Kidney (tissue), 22 donors: ENCODE measurements at places on chromosomes 7 and 10. TPM values are rescaled to one million over a fixed set of nuclear protein-coding genes. Genes with fewer than 3 reads are reported as not detected.

DNA sequence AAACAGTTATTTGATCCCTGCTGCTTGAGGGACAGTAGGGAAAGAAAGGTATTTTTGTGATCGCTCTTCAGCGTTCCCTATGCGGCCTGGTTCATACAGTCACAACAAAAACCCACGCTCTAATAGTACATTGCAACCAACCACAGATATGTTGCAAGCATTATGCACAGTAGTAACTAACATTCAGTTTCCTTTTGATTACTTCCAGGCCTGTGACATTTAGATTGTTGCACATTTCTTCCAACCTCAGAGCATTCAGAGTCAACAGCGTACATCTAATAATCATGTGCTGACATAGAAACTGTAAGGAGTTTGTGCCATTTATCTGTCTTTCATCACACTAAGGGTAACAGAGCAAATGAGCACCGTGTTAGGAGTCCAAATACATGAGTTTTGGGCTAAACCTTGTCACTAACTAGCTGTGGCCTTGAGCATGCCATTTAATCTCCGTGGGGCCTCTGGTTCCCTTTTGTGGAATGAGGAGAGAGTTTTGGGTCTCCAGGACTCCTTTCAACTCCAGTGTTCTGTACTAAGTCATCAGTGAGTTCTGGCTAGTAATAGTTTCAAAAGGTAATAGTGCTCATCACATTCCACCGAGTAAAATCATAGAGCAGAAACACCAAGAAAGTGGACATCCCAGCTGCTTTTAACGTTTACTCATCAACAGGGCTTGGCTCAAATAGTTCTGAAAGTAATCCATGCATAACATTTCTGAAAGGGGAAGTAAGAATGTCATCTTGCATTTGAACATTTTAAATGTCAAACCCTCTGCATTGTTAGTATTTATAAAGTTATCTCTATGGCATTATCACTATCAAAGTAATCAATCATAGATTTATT lies 99.0 kb upstream of the FZD1 start:
- no peak for DNase-seq

GRCh38 chr7:8434290-8435002 lies 1.0 kb downstream of the NXPH1 start:
- no peak for DNase-seq

- DNase-seq, result no peak
Measured at GRCh38 chr7:116322541-116322940, 112.2 kb downstream of the TES start.

GRCh38 chr7:18535810-18536415 lies 40.4 kb downstream of the HDAC9 start:
- DNase-seq, result no peak

DNA sequence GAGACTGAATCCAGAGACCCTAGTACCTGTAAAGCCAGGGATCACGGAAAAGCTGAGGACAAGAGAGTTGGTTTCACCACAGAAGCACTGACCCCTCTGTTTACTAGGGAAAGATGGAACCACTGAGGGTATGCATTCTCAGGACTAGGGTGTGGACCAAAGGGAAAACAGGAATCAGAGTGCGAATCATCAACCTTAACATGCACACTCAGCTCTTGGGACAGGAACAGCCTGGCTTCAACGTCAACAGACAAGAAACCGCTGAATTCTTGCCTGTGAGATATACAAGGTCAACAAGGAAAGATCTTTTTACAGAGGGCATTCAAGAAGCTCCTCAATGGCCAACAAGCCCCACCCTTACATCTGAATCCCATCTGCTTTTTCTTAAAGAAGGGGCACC lies 14.9 kb downstream of the TNRC18 start:
- no peak for DNase-seq

DNA sequence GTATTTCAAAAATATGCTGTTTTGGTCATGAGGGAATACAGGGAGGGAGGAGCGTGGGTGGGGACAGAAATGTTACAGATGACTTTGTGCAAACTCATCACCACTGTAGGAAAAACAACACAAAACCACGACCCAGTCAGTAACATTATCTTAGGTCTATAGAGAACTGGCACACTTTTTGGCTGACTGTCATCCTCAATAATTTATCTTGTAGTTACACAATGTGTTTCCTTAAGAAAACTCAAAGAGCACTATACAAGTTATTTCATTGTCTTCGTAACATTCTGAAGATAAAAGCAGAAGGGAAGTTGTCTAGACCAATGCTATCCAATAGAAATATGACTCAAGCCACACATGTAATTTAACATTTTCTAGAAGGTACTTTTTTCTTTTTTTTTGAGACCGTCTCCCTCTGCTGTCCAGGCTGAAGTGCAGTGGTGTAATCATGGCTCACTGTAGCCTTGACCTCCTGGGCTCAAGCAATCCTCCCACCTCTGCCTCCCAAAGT lies 16.9 kb upstream of the CDK14 start:
- no peak for DNase-seq

DNA sequence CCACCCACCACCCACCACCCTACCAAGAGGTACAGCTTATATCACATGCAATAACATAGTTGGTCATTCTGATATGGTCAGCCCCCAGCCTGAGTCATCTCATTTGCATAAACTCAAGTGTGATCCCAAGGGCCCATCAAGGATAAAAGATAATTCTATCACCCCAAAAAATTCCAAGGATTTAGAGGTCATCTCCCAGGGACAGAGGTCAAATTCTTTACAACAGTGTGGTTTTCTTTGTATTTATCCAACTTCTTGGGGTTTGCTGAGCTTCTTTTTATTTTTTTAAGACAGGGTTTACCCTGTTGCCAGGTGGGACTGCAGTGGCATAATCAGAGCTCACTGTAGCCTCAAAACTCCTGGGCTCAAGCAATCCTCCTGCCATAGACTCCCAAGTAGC lies 9.4 kb upstream of the GTPBP10 start:
- DNase-seq, result no peak

- DNase-seq, result no peak
Measured at GRCh38 chr10:11396311-11396955, 215.0 kb downstream of the USP6NL start.

The KLF14 gene
- not detected for total RNA-seq

The TMEM236 gene
- 1.9 TPM for total RNA-seq

The FAM25C gene
- total RNA-seq, result not detected
